ENCODE measurements at places on chromosomes 5 and 9.

GRCh38 chr5:28215091-28215490 is 1176.7 kb upstream of the CDH9 start:
- DNase-seq = no peak

DNA sequence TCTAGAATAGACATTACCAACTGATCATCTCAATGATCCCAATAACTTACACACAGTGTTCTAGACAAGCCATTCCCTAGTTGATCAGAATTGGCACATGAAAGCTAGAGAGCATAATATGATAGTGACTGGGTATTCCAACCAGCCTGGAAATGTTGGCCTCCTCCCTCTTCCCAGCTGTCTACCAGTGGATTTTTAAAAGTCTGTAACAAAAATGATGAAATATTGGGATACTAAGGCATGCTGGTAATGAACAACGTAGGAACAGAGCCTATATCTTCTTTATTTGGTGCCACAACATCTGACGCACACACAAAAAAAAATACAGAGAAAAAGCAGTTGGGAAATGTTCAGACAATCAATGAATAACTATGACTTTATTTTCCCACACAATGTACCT is 34.8 kb downstream of the TRIM32 start:
- DNase-seq = no peak

DNA sequence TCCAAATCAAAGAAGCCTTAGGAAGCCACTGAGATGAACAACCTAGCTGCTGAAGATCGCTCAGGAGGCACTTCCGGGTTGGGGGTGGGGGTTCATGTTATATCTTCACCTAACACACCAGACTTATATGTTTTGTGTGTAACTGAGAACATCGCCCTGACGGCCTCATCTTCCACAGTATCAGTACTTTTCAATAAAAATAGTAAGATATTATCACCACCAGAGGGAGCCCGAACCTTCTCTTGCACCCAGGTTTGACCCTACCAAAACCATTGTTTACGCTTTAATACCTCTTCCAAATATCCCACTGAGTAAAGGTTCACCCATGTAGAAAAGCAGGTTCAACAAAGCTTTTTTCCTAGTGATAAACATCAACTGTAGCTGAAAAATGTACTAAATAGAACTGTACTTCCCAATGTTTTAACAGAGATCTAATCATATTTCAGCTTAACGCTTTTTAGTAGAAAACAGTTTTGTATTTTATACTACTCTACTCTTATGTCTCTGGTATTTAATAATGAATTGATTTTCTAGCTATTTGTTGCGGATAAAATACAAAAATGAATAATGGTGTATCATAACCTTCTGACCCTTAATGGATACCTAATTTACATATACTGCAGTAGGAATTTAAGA is 244.0 kb downstream of the EPB41L4A start:
- no peak for DNase-seq

GRCh38 chr5:144414202-144415029 is 243.7 kb downstream of the KCTD16 start:
- DNase-seq = no peak

GRCh38 chr5:153629027-153629895 is 138.8 kb downstream of the GRIA1 start:
- DNase-seq = peak; percentile 49

DNA sequence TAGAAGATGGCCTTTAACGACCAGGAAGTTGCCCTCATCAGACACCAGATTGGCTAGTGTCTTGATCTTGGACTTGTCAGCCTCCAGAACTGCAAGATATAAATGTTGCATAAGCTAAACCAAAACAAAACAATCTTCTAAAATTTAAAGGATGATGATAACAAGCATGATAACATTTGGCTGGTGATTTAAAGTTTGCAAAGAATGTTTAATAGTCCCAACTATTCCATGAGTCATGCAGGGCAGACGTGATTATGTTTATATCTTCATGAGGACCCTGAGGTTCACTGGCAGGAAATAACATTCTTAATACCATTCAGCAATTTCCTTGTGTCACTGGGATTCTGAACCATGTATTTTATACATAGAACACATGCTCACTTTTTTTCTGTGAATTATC is 319.8 kb downstream of the HCN1 start:
- DNase-seq = no peak

GRCh38 chr9:2479056-2479565 is 142.5 kb upstream of the VLDLR start:
- DNase-seq = no peak

GRCh38 chr5:28788954-28789353 is 1750.6 kb upstream of the CDH9 start:
- DNase-seq = no peak

DNA sequence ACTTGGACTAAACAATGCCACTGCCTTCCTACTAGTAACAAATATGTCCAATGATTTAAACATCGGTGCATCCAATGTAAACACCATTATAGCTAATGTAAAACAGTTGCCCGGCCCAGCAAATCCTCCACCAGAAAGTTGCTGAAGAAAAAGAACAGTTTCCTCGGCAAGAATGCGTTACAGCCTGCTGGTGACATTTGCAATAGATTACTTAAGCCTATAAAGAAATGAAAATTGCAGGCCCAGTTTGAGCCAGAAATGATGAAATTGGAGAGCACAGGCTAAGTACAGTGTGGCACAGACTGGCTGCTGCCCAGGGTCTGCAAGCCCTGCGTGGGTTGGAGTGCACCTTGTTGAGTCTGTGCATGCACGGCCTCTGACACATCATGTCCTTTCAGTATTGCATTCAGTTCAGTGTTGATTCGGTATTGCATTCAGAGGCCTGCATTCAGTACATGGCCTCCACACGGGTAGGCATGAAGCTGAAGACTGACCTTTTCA is 406.0 kb upstream of the KLF4 start:
- no peak for DNase-seq

DNA sequence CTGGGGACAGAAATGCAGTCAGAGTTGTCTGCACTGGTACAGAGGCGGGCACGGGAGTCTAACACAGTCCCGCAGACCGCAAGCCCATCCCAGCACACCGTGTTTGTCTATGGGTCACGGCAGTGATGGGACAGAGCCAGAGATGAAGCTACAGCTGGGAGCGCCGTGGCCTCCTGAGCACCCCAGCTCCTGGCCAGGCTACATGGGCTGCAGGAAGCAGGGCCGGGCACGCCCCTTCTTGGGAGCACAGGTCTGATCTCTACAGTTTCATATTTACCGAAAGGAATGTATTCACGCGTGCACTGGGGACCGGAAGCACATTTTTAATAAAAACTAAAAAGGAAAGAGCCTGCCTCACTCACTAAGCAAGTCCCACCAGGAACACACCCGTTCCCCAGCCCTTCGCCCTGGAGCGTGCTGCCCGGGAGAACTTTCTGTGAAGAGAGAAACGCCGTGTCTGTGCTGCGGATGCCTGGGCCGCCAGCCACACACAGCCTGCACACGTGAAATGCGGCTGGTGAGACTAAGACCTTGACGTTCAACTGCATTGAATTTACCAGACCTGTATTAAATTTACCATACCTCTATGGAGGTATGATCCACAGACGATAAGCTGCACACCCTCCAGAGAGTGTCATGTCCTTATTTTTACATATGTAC is 81.1 kb downstream of the VAV2 start:
- no peak for DNase-seq

GRCh38 chr5:16916262-16916878 is 19.7 kb downstream of the MYO10 start:
- no peak for DNase-seq

DNA sequence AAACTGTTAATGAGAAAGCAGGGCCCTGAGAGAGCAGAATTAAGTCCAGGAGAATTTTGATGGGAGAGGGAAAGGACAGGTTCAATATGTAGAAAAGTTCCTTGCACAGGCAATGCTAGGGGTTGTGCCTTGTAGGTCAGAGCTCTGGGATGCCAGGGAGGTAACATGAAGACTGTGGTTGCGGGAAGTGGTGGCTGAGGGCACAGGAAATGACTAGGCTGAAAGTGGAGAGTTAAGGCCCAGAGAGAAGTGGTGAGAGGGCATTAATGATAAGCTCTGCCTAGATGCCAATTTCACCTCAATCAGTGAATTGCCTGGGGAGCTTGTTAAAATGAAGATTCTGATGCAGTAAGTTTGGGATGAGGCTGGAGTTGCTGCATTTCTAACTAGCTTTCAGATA is 31.5 kb upstream of the PPP3R2 start:
- DNase-seq = no peak

DNA sequence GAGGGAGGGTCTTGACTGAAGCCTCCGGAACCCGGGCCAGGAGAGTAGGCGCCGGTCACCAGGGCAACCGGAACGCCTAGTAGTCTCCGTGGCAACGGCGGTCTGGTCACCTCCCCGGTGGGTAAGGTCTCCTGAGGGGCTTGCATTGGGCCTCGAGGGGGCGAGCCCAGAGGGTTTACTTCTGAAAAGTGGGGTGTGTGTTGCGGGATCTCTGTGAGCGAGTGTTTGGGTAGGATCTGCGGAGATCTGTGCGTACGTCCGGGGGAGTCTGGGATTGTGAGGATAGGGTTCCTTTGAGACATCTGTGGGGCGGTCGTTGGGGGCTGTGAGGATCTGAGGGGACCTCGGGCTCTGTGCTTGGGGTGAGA is at the start of gene FAM221B:
FAM221B (minus strand) TSS at position 17 of the 368 bp plus-strand sequence. CDS start 2,571 bp downstream, outside the sequence.
- no peak for DNase-seq
